HS-5 (cell line): ENCODE measurements at places on chromosomes 1 and 21.

DNA sequence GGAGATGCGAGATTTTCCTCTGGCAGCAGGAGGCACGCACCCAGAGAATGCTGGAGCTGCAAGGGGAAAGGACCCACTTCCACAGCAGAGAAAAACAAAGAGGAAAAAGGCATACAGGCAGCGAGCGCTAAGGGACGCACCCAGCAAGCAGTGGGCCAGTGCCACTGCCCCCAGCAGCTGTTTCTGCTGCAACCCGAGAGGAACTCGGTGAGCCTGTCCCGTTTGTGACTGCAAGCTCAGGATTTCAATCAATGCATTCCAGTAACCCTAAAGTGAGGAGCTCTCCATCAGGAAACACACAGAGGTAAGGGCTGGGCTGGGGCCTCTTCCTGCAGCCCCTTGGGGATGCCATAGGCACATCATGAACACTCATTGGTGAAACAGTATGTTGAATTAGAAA is 58.7 kb downstream of the ACP6 start:
- DNase-seq = no peak

DNA sequence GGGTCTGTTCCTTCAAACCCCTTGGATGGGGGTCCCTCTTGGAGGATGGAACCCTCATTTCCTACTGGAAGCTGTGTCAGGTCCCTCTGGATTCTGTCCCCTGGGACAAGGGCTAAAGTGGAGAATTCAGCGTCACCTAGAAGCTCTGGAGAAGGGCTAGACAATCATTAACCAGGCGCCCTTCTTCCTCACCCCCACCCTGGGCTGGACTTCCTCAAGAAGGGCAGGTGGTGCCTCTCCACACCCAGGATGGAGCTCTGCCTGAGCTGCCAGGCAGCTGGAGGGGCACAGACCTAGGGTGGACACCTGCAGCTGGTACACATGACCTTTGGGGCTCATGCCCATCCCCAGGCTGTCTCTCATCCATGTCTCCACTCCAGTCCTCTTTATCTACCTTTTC is 3.6 kb downstream of the CELF3 start:
- no peak for DNase-seq

DNA sequence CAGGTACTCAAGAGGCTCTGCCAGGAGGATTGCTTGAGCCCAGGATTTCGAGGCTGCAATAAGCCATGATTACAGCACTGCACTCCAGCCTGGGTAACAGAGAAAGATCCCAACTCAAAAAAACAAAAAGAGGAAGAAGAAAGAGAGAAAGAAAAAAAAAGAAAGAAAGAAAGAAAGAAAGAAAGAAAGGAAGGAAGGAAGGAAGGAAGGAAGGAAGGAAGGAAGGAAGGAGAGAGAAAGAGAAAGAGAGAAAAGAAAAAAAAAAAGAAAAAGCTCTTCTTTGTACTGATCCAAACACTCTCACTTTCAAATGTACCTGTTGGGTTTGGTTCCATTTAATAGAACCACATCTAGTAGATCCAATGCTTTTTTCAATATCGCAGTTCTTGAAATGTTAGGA is 11.8 kb downstream of the BATF3 start:
- no peak for DNase-seq

GRCh38 chr1:203207751-203208150 is 21.2 kb upstream of the CHI3L1 start:
- DNase-seq = no peak

DNA sequence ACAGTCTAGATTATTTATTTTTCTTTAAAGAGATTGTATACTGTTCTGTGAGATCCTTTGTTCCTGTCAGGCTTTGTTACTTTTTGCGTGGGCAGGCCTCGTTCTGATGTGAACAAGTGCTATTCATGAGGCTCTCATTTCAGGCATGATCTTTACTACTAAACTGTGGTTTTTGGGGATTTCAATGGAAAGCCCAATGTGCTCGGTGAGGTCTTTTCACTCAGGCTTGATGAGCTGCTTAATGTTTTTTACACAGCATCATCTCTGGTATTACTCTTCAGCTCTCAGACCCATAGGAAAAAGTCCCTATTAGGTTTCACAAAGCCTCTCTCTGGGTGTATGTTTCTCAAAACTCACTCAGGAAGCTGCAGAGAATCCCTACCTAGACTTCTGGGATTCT is 419.4 kb downstream of the GPATCH2 start:
- DNase-seq = no peak

GRCh38 chr1:232622981-232623380 is 7.0 kb downstream of the SIPA1L2 start:
- DNase-seq = no peak

DNA sequence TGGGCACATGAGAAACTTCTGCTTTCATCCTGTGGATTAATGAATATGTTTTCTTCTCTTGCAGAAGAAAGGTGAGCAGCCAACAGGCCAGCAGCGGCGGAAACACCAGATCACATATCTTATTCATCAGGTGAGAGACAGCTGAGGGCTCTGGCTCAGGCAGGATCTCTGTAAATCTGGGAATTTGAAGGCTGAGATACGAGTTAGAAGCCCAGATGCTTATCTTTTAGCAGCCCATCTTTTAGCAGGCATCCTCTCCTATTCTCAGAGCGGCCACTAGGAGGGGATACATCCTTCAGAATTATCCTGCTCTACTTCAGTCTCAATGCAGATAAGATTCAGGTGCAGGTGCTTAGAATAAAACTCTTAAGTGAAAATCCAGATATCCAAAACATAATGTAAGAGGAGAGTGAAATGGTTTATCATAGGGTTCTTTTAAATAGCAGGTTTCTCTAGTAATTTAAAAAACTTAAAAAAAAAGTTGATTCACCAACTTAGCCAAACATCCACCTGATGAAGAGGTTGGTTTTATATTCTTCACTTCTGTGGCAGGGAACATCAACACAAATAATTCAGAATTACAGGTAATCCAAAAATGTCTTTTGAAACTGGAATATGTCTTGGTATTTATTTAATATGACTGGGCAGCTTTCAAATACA is 19.3 kb downstream of the SH2D2A start:
- DNase-seq = no peak

GRCh38 chr1:99177465-99177864 is 86.8 kb upstream of the PLPPR4 start:
- DNase-seq = no peak

DNA sequence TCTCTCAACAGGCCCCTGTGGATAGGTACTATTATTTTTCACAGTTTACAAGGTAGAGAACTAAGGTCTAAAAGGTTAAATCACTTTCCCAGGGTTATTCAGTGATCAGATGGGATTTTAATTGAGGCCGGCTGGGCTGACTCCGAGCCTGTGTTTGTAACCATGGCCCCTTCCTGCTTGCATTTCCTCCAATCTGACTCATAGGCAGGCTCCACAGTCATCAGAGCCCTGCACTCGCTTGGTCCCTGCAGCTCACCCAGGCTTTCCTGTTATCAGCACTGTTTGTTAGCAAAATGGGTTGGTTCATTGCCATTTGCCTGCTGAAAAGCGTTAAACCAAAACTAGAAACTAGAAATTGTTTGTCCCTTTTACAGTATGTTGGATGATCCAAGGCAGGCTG is 41.4 kb upstream of the LMX1A start:
- peak; percentile 48 for DNase-seq

GRCh38 chr1:11507309-11507708 is 28.4 kb downstream of the DISP3 start:
- DNase-seq = no peak

DNA sequence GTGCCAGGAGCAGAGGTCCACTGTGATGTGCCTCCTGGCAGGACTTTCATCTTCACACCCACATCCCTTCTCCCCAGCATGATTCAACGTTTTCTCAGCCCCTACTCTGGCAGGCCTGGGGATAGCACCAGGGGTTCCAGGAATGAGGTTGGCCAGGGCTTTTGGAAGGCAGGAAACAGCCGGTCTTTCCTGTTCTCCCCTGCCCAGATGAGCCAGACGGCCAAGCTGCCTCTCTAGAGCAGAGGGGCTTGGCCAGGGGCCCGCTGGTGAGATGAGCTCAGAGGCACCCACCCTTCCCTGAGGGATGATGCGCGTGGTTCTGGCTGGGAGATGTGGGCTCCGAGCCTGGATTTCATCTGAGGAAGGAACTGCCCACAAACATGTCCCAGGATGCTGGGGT is 4.3 kb upstream of the MFAP2 start:
- peak; percentile 42 for DNase-seq

- no peak for DNase-seq
Measured at GRCh38 chr1:53292690-53293089, 35.2 kb downstream of the LRP8 start.

- DNase-seq = no peak
Measured at GRCh38 chr1:42963378-42964043, 4.8 kb upstream of the SLC2A1 start.

DNA sequence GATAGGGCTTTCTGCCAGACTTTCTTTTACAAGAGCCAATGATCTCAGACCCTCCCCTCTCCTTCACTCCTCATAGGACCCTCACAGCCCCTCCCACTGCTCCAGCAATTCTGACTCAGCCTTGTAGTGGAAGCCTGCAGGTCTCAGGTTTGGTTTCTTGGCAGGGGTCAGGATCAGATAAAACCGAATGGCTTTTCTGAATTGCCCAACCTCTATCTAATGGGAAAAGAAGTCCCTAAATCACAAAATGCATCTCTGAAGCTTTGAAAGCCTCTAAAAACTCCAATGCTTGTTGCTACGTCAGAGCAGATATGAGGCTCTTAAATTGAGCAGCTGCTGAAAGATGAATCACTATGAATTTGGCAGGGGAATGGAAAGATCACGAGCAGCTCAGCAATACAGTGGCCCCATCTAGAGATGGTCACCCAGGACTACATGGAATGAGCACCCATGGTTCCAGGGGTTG is 74.5 kb downstream of the NID1 start:
- DNase-seq = no peak

DNA sequence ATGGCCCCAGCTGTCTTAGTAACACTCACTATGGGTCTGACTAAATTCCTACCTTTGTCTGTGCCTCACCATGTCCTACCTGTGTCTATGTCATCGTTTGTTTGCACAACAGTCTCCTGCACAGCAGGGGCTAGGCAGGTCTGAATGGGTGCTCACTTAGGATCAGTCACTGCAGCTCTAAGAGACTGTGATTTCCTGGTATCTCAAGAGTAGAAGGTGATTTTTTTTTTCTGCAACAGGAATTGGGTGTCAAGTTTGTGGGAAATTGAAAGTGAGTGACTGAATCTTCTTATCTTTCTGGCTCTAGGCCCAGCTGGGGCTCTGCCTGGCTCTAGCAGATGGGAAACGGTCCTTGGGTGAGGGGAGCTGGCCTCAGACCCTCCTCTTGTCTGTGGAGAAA is 46.4 kb upstream of the TRABD2B start:
- no peak for DNase-seq

GRCh38 chr1:57222801-57223200 is 201.1 kb downstream of the DAB1 start:
- no peak for DNase-seq

DNA sequence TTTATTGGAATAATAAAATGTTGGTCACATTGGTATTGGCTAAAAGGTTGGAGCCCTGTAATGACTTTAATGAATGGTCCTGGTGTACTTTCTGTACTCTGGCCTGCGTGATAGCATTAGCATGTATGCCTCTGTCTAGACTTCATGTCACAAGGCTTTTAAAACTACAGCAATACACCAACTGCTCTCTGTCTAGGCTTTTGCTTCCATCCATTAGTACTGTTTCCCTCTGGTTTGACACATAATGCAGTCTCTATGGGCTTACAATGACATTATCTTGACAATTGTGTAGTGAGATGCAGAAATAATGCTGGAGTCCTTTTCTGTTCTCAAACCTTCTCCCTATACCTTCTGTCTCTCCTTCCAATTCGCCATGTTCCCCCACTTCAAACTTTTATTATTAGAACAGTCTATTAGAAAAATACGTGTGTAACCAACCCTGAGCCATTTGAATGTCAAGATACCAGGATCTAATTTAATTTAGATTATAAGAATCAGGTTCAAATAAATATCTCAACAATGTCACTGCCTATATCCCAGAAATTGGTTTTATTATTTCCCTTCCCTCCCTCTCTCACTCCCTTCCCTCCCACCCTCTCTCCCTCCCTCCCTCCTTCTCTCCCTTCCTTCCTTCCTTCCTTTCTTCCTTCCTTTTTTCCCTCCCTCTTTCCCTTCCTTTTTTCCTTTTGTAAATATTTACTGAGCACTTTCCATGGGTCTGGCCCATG is 8.8 kb downstream of the C8A start:
- no peak for DNase-seq

- DNase-seq = peak; percentile 65
Measured at GRCh38 chr21:38266732-38267131, 9.9 kb downstream of the KCNJ15 start.

- no peak for DNase-seq
Measured at GRCh38 chr21:32184485-32184884, 94.4 kb downstream of the MIS18A start.

DNA sequence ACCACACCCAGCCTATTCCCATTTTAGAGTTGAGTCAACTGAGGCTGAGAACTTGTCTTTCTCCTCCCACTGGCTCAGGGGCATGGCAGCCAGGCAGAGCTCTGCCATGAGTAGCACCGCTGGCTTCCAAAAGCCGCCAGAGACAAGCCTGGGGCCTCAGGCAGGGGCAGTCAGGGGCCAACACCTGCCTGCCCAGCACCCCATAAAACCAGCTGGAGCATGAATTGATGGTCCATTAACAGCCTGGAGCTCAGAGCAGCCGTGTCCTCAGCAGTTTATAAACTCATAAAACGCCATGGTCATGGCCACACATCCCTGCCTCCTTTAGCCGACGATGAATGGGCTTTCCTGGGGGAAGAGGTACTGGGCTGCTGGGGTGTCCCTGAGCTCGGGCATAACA is 50.6 kb upstream of the PAX7 start:
- DNase-seq = no peak

- peak; percentile 49 for DNase-seq
Measured at GRCh38 chr1:223401873-223402789, 8.9 kb downstream of the CCDC185 start.

- no peak for DNase-seq
Measured at GRCh38 chr1:56135069-56135863, 444.1 kb downstream of the PLPP3 start.

GRCh38 chr1:160429702-160430535 is 29.6 kb downstream of the VANGL2 start:
- no peak for DNase-seq

- DNase-seq = no peak
Measured at GRCh38 chr21:33510826-33511225, 19.3 kb upstream of the DNAJC28 start.

GRCh38 chr1:48105165-48105564 is 108.0 kb upstream of the TRABD2B start:
- DNase-seq = no peak

GRCh38 chr1:25740071-25740470 is 59.9 kb upstream of the SELENON start:
- no peak for DNase-seq

DNA sequence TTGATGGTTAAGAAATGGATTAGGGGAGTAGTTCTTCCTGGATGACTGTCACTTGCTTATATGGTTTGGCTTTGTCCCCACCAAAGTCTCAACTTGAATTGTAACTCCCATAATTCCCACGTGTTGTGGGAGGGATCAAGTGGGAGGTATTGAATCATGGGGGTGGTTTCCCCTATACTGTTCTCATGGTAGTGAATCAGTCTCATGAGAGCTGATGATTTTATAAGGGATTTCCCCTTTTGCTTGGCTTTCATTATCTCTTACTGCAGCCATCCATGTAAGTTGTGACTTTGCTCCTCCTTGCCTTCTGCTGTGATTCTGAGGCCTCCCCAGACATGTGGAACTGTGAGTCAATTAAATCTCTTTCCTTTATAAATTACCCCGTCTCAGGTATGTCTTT is 1621.1 kb downstream of the MRPL39 start:
- DNase-seq = no peak
